ENCODE measurements at places on chromosomes 3 and 15. TPM values are rescaled to one million over a fixed set of nuclear protein-coding genes. Genes with fewer than 3 reads are reported as not detected.

Gene WNT5A
- 62.0 TPM for total RNA-seq

Gene PLIN1
- total RNA-seq = 0.58 TPM

- no peak for DNase-seq
Measured at GRCh38 chr3:188553569-188553968, 399.6 kb downstream of the LPP start.

Gene SH3GL3
- total RNA-seq = 10.0 TPM

DNA sequence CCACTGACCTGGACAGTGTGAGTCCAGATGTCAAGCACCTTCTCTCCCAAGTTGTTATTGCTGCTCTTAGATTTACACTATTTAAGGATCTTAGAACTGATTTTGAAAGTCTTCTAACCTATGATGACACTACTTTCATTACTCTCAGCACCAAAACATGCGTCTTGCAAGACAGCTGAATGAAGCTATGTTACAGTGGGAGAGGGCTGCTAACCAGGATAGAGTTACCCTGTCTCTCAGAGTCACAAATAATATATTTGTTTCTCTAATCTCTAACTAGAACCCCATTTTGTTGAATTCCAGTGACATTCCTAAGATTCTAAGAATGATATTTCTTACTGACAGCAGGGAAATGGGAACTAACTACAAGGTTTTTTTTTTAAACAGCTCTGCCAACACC, 455.5 kb downstream of the MAGI1 start:
- DNase-seq = no peak

DNA sequence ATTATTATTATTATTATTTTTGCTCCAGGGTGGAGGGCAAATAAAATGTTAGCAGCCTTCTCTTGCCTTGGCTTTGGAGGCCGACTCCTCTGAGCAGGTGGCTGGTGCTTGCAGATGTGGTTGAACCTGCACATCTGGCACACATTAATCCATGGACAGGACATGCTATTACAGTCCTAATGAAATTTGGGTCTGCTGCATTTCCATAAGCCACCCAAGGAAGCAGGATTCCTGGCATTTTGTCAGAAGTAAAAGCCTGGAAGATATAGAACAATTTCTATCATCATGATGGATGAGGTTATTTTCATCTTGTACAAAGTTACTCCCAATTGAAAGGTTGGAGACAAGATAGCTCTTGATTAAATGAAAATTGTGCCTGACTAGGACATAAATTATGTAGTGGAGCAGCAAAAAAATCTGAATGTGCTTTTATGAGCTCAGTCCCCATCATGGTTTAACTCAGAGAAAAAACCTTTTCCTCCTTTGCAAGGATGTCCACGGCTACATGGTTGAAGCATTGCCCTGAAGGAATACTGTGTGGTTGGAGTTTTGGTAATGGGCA, 130.9 kb upstream of the RGMA start:
- DNase-seq = no peak

All from type B pancreatic cell (in vitro differentiated cells).